Lung (tissue), 17 donors: ENCODE measurements at places on chromosomes 5 and 9. TPM values are rescaled to one million over a fixed set of nuclear protein-coding genes. Genes with fewer than 3 reads are reported as not detected.

The HNRNPAB gene
- 140 TPM for total RNA-seq

DNA sequence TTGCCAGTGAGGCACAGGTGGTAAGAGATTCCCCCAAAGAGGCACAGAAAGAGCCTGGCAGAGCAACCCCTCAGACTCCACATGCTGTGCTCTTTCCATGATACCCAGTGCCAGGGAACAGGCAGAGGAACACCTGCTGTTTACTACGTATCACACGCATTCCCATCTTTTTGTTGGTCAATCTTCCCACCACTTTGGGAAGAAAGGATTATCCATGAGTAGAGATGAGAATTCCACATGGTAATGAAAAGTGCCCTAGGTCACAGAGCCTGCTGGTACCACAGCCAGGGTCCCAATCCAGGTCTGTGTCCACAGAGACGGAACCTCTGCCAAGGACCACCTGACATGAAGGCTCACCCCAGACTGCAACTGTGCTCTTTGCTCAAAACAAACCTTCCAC is 86.6 kb downstream of the LHFPL2 start:
- no peak for DNase-seq

DNA sequence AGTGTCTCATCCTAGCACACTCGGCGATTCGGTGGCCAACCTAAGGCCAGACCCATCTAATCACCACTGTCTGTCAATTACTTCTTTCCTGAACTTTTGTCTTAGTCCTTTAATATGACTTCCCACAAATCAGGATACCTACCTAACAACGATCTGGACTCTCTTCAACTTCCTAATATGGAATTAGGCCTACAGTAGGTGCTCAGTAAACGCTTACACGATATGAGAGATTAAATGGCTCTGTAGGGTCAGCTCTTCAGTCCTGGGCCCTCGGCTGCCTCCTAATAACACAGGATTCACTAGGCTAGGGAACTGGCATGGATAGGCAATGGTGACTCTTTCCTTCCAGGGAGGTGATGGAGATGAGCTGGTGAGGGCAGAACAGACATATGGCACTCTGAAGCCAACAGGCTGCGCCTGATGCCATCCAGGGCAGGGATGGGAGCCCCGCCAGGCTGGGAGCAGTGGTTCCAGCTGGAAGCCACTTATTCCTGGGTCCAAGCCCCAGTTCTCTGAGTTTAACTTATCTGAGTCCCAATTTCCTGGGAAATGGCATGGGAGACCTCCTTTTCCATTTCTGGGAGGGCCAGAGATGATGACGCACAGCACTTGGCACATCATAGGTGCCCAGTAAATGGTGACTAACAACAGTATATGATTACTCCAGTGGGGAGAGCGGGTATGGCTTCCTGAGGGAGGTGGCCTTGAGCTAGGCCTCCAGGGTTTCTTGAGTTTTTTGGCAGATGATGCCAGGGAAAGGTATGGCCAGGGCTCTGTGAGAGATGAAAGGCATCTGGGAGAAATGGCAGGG is 7.3 kb downstream of the PDGFRB start:
- no peak for DNase-seq

DNA sequence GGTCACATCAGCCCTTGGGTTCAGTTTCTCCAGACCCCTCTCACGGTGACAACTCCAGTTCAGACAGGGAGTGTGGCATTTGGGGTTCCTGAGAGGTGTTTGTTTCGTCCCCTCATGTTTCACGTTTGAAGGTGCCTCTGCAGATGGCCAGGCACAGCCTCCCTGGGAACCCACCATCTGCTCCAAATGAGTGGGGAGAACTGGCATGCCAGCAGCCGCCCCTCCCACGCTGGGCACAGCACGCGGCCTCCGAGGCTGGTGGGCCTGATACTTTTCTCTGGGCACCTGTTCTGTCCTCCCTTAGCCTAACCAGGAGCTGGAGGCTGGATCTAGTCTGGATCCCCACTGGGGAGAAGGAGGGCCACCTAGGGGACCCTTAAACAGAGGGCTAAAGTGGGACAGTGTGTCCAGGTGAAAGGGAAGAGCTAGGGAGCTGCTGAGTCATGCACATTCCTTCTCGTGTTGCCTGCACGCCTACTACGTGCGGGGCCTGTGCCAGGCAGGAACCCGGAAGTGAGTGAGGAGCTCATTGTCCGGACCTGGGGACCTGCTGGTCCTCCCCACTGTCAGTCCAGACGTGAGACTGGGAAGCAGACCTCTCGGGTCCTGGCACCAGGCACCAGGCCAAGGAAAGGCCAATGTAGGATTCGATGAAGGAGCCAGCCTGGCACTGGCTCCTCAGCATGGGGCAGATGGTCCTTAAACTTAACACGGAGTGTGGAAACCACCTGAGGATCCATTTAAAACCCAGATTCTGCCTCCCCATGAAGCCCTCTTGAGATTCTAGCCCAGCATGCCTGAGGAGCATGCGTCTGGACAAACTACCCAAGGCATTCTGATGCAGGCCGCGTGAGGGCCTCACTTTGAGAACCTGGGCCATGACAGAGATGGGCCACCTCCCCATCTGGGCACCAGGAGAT is 11.7 kb downstream of the DNM1 start:
- no peak for DNase-seq
